ENCODE measurements at places on chromosomes 6 and 20.

DNA sequence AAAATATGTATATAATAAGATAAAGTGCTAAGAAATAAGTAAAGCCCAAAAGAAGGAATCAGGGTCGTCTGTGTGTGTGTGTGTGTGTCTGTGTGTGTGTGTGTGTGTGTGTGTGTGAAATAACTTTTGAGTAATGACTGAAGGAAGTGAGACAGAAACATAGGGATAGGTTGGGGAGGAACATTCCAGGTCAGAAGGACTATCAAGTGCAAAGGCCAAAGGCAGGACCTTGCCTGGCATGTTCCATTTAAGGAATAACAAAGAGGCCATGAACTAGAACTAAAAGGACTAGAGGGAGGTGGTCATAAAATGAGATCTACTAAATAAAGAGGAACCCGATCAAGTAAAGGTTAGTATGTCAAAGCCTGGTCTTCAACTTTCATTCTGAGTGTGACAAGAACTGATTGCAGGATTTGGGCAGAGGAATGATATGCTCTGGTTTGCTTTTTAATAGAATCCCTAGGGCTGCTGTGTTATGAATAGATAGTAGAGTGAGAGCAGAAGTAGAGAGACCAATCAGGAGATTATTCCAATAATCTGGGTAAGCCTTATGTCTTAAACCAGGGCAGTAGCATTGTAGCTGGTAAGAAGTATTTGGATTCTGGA, 6.9 kb downstream of the ENPP3 start:
- no peak for DNase-seq

GRCh38 chr6:124056407-124057334, 253.0 kb downstream of the NKAIN2 start:
- no peak for DNase-seq

DNA sequence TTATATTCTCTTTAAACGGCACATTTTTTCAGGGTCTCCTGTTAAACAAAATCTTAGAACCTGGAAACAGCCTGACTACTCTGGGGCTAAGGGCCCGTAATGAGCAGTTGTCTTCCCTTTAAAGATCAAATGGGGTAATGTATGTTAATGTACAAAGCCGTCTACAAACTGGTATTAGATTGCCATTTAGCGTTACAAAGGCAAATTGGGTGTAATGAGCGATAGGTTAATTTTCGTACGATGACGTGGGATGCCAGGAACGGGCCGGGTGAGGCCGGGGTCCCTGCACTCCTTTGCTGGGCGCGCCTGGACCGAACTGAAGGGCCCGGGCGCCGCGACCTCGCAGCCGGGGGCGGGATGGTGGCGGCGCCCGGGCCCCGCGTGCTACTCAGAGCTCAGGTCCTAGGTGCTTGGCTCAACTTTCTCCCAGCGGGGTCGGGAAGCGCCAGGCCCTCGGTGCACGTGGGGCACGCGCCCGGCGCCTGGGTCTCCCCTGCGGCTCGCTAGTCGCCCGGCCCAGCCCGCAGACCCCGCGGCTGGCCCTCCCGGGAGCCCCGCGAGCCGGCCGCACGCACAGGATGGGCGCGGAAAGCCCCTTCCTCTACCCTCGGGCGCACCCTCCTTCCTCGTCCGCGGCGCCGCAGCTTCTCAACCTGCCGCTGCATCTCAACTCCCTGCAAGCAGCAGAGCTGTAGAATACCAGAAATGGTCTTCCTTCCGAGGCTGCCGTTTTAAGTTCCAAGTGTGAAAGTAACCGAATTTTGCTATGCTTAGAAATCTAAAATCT, 5.9 kb downstream of the NKX2-4 start:
- DNase-seq: no peak

DNA sequence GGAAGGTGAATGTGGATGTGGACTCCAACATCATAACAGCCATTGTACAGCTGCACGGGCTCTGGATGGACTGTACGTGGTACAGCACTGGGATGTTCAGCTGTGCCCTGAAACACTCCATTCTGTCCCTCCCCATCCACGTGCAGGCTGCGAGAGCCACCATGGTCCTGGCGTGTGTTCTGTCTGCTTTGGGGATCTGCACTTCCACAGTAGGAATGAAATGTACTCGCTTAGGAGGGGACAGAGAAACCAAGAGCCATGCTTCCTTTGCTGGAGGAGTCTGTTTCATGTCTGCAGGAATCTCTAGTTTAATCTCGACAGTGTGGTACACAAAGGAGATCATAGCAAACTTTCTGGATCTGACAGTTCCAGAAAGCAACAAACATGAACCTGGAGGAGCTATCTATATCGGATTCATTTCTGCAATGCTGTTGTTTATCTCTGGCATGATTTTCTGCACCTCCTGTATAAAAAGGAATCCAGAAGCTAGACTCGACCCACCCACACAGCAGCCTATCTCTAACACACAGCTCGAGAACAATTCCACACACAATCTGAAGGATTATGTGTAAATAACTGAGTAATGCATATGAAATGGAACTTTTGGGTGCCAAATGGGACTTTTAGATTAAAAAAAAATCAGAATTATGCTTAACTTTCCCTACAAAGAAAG, 12.1 kb downstream of the CLDN20 start:
- DNase-seq: no peak

- DNase-seq: peak; percentile 27
Measured at GRCh38 chr6:34143884-34144580, 1.9 kb downstream of the GRM4 start.

DNA sequence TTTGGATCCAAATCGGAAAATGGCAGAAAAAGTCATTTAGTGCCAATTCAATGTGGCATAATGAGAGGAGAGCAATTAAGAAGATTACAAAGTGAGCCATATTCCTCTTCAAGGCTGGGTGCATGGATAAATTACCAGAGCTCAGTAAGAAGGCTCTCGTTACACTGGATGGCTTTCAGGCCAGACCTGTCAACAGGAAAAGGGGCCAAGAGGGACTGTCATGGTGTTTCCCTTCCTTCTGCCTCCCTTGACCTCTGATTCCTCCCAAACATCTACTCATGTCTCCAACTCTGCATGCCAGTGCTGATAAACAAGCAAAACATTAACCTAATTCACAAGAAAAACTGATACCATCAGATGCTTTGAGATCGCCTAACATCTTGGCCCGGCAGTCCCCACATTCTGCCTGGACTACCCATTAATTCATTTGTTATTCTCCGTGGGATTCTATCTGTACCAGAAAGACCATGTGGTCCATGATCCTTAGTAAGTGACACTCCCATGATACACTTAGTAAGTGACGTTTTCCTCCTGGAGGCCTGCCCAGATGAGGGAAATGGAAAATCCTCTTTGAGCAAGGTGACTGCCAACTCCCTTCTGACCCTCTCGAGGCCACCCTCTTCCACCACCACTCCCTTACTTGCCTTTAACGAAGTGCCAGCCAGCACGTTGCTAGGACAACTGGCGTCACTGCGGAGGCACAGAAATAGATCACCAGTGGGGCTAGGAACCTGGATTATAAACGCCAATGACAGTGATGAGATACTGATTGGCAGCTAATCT, 239.2 kb downstream of the GMPR start:
- DNase-seq: no peak

DNA sequence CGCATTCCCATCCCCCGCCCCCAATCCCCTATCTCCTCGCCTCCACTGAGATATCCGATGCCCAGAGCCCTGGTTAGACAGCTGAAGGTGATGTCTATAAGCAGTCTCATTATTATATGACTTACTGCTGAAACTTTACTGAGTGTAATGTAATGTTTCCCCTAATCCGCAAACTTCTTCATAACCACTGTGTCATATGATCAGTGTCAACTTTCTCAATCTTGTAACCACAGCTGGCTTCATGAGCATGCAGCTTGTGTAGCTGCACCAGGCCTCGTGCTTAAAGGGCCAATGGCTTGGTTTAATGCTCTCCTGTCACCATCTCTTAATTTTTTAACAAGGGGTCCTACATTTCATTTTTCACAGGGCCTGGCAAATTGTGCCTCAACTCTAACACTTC, 8.1 kb downstream of the ASIP start:
- no peak for DNase-seq

DNA sequence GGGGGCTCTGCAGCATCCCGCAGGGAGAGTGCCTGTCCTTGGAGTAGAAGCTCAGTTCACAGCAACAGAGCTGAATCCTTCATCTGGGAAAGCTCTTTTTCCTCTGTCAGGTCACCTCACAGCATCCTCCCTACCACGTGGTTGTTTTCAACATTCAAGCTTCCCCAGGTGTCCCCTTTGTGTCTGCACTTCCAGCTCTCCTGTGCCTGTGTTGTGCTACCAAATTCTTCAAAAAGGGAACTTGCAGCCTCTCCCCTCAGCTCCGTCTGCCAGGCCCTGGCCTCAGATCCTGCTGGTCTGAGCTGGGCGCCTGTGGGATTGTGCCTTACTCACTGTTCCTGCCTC, 108.4 kb downstream of the FOXF2 start:
- DNase-seq: no peak

- DNase-seq: peak; percentile 29
Measured at GRCh38 chr6:137341681-137342195, 122.6 kb upstream of the IFNGR1 start.

DNA sequence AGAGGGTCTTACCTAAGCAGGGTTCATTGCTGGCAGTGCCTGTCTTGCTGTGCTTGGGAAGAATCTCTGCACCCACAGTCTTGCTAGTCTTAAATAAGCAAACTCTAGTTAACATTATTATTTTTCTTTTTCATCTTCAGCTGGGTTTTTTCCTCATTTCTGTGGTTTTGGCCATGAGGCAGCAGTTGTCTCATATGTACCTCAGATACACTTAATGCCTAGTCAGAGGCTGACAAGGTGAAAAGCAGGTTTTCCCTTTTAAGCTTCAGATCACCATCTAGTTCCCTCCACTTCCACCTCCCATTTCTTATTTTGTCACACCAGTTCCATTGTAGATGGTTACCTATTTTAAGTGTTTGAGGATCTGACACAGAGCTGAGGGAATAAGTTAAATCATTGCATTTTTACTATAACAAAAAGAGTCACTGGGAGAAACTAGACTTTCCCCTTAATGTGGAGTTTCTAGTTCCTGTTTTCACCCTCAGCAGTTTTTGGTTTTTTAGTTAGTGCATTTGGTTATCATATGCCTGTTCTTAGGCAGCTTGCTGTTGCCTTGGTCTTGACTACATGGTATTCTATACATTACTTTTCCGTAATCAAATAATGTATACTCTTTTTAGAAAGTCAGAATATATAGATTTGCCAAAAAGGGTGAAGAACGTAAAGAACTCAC, 46.0 kb downstream of the AFDN start:
- DNase-seq: no peak

GRCh38 chr6:42378536-42378935, 73.2 kb downstream of the TRERF1 start:
- DNase-seq: no peak
